ENCODE measurements at places on chromosomes 1 and 21. TPM values are rescaled to one million over a fixed set of nuclear protein-coding genes. Genes with fewer than 3 reads are reported as not detected.

The TOMM20 gene
- total RNA-seq, result 83.5 TPM

The IRF2BP2 gene
- 74.5 TPM for total RNA-seq

The OSBPL9 gene
- 60.8 TPM for total RNA-seq

The SELL gene
- total RNA-seq, result 2.2 TPM

The LCE2A gene
- total RNA-seq, result not detected

The HTR1D gene
- not detected for total RNA-seq

The MAN1C1 gene
- total RNA-seq, result 13.6 TPM

The UBL4B gene
- not detected for total RNA-seq

The CRP gene
- total RNA-seq, result not detected

The C8B gene
- total RNA-seq, result not detected

The CYP4B1 gene
- 20.0 TPM for total RNA-seq

The NMNAT1 gene
- 13.9 TPM for total RNA-seq

The KIF26B gene
- total RNA-seq, result 1.3 TPM

The FRRS1 gene
- total RNA-seq, result 3.5 TPM

The B3GALT2 gene
- total RNA-seq, result 51.7 TPM

The LHX8 gene
- total RNA-seq, result not detected

The TIE1 gene
- 51.7 TPM for total RNA-seq

The B4GALT2 gene
- 48.5 TPM for total RNA-seq

The SPRR2F gene
- total RNA-seq, result 2.8 TPM

The FMO2 gene
- 28.4 TPM for total RNA-seq

The C4BPB gene
- total RNA-seq, result not detected

The TNNT2 gene
- total RNA-seq, result 4,112 TPM

The PLA2G4A gene
- 8.2 TPM for total RNA-seq

The CHIT1 gene
- total RNA-seq, result not detected

The FAM177B gene
- not detected for total RNA-seq

The KCNN3 gene
- total RNA-seq, result 4.4 TPM

The CD34 gene
- total RNA-seq, result 76.7 TPM

The XKR8 gene
- total RNA-seq, result 6.8 TPM

The USH2A gene
- total RNA-seq, result 5.6 TPM

The SPATA17 gene
- total RNA-seq, result 3.0 TPM

The KCNC4 gene
- 4.2 TPM for total RNA-seq

The SHC1 gene
- total RNA-seq, result 69.5 TPM

The NTNG1 gene
- 1.8 TPM for total RNA-seq

The OR10J1 gene
- total RNA-seq, result not detected

The S100B gene
- 4.5 TPM for total RNA-seq

The VAMP3 gene
- total RNA-seq, result 84.3 TPM

The AMY1A gene
- not detected for total RNA-seq

The DIRAS3 gene
- total RNA-seq, result 7.3 TPM

The PTGS2 gene
- total RNA-seq, result 2.5 TPM

The CD53 gene
- 29.4 TPM for total RNA-seq

The OR2T6 gene
- total RNA-seq, result not detected

The SYTL1 gene
- total RNA-seq, result 1.3 TPM

The INAVA gene
- total RNA-seq, result not detected

The OR6K3 gene
- total RNA-seq, result not detected

The NEGR1 gene
- total RNA-seq, result 9.9 TPM

All from right atrium auricular region (tissue), 2 donors.